ENCODE measurements at places on chromosomes 4 and X.

GRCh38 chrX:134416087-134416486, 43.9 kb upstream of the HPRT1 start:
- DNase-seq, result no peak

- DNase-seq, result no peak
Observed at GRCh38 chr4:3945511-3946290, 179.5 kb downstream of the ADRA2C start.

DNA sequence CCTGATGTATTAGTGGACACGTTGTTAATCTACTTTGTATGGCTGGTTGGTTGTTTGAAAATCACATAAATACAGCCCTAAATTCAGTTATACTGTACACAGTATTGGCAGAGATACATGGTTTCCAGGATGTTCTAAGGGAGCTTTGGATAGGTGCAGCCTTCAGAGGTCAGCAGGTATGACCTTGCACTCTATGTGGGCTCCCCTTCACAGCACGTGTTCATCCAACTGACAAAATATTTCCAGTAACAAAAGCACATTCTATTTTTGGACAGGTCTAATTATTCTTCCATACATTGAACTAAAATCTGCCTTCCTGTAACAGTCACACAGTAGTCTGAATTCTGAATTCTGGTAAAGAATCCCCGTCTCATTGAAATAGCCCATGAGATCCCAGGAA, 92.8 kb upstream of the RAPGEF2 start:
- no peak for DNase-seq

DNA sequence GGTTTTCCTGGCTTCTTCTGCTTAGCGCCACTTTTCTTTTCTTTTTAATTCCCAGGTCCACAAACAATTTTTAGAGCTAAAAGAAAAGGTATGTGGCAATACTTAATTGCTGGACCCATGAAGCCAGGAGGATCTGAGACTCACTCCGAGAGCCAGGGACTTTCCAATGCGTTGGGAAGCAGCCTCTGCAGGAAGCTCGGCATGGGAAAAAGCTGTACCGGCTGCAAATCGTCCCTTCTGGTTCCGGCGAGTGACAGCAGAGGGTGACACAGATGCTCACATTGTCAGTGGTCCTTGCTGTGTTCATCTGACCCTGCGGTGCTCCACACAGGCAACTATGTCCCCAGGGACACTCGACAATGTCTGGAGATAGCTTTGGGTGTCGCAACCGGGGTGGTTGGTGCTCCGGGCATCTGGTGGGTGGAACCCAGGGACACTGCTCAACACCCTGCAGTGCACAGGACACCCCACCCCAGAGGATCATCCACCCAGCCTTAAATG, 164.0 kb downstream of the PRKX start:
- peak; percentile 32 for DNase-seq

DNA sequence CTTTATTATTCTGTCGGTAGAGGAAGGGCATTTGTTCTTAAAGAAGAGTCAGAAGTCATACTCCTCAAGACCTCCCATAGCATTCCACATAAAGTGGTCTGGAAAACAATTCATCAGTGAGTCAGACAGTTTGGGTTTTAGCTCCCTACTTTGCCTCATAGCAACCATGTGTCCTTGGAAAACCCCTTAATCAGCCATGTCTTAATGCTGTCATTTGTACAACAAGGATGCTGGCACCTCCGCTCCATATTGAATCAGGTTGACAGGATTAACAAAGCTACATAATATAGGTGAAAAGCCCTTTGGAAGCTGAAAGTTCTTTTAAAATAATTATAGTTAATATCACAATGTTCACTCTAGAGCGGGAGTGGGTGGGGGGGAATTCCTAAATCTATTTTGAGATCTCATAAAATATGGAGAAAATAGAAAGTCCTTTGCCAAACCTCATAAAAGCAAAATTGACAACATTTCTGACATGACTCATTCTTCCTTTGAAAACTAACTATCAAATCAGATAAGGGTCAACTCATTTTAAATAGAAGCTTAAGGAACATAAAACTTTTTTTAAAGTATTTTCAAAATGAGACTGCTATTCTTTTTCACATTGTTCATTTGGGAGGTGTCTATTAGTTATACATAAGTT, 37.3 kb upstream of the GUCY1A1 start:
- DNase-seq, result no peak

DNA sequence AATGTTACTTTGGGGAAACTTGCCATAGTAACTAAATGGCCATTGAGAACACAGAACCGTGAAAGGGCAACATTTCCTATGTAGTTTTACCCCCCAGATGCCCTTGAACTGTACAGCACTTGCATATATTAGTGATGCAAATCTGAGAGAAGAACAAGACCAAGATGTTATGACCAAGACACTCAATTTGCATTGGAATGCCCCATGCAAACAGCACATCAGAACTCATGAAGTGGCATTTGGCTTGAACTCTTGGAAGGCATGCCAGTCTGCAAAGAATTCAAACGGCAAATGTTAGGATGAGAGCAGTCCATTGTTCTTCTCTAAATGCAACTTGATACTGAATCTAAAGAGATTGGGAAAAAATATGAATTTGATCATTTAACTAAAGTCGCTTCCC, 139.4 kb upstream of the CXorf66 start:
- no peak for DNase-seq

DNA sequence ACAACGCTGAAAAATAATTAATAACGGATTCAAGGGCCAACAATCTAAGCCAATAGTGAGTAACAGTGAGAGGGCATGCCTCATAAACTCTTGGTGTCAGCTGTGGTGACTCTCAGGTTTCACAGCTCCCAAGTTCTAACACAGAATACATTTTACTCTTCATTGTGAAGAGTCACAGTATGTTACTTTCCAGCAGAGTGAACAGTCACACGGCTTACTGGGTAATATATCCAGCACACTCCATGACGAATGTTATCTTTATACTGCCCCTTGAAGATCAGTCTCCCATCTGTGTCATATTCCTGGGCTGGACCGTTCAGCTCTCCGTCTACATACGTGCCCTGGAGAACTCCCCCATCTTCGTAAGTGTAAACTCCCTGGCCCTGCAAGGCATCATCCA, 23.1 kb downstream of the SETD7 start:
- DNase-seq, result no peak

DNA sequence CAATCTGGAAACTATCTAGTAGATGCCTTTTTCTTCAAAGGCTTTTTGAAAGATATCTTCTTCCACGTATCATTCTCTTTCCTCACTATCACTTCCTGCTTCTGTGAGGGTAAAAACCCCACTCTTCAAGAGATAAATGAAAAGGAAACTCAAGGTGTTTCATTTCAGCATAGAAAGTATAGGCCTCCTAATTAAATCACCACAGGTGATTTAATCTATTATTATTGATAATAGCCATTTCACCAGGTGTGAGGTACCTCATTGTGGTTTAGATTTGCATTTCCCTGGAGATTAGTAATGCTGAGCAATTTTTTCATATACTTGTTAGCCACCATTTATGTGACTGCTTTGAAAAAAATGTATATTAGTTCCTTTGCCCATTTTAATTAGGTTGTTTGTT, 92.0 kb upstream of the EMCN start:
- DNase-seq, result no peak

All from GOT3 (cell line).